ENCODE measurements at places on chromosomes 1 and 21. TPM values are rescaled to one million over a fixed set of nuclear protein-coding genes. Genes with fewer than 3 reads are reported as not detected.

Gene PLA2G2A
- not detected for total RNA-seq

Gene F13B
- total RNA-seq: not detected

DNA sequence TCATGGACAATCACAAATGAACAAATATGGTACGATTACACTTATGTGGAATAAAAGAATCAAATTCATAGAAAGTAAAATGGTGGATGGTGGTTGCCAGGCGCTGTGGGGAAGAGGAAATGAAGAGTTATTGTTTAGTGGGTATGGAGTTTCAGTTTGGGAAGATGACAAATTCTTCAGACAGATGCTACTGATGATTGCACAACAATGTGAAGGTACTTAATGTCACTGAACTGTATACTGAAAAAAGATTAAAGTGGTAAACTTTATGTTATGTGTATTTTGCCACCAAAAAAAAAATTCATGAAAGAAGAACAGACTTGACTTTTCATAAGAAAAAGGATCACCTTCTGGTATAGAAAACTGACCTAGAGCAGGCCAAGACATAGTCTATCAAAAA, 745.6 kb upstream of the CXADR start:
- peak; percentile 45 for DNase-seq

DNA sequence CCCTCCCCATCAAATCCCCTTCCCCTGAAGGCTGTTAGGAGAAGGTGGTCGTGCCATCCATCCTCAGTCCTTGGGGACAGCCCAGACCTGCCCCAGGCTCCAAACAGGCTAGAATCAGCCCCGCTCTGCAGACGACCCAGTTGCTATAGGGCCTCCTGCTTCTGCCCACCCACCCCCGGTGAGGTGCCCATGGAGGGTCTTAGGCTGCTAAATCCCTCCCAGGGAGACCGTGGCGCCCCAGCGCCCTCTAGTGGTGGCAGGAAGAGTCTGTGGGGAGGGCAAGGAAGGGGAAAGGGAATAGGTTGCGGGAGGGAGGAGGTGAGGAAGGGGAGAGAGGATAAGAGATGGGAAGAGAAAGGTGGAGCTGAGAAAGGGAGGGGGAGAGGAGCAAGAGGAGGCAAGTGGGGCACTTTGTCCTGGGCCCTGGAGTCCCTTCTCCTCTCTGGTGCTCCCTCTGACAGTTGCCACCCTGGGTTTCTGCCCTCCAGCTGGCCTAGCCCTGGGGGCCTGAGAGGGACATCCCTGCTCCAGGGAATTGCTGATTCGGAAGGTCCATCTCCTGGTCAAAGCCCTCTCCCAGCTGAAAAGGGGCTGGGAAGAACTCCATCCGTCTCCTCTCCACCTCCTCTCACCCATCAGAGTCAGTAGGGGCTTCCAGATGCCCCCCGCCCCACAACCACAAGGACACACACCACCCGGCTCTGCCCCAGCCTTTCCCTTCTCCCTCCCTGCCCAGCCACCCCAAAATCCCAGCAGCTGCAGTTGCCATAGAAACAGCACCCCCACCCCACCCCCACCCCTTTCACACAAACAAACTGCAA, 55.4 kb downstream of the CAMK2N1 start:
- DNase-seq: no peak

Data from LHCN-M2 (cell line).